ENCODE measurements at places on chromosomes 4 and X.

GRCh38 chrX:153406903-153407302 is 4.4 kb upstream of the ZFP92 start:
- DNase-seq = no peak

GRCh38 chr4:12993923-12994322 is 490.2 kb downstream of the RAB28 start:
- DNase-seq = no peak

DNA sequence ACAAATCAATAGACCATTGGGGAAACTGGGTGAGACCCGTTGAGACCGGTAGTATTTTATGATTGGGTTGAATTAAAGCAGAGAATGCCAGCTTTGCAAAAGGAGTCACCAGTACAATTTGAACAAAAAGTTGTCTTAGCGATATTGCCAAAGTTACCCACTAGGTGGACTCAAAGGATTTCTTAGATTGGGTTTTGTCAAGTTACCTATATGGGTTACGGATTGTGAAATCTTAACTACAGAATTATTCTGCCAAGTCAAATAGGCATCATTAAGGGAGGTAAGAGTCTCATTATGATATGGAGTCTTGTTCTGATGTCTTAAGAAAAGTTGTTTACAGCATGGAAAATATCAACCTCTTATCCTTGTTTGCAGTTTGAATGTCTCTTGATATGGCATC is 15.0 kb upstream of the CT47A1 start:
- DNase-seq = no peak

DNA sequence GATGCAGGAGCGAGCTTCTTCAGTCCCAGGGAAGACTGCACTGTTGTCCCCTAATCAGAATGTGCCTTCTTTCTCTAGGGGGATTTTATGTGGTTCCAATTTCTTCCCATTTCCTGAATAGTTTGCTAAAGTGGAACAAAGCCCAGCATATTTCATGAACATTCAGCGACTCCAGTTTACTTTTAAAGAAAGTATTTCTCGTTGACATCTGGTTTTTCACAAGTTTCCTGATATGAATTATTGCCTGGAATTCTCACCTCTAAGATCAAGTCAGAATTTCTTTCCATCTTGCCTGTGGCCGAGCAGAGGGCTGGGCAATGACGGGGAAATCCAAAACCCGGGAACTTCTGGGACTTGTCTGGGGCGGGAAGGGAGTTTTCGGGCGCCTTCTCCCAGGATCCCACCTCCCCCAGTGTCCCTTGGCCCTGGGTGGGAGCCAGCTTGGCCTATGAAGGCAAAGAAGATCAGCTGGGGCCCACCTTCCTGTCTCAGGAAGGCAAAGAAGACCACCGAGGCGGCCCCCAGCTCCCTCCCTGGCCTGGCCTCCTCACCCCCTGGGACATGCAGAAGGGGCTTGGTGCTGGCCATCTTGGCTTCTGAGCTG is 15.4 kb downstream of the SORCS2 start:
- peak; percentile 52 for DNase-seq

GRCh38 chrX:8820910-8821527 is 19.8 kb upstream of the FAM9A start:
- no peak for DNase-seq
